ENCODE measurements at places on chromosomes 6 and 20. TPM values are rescaled to one million over a fixed set of nuclear protein-coding genes. Genes with fewer than 3 reads are reported as not detected.

- no peak for DNase-seq
Measured at GRCh38 chr20:33273117-33273851, 9.7 kb upstream of the BPIFB1 start.

The TPX2 gene
- 36.7 TPM for polyA plus RNA-seq

GRCh38 chr6:127420556-127420955 is 38.6 kb downstream of the KIAA0408 start:
- DNase-seq: peak; percentile 91

GRCh38 chr6:17945111-17945510 is 42.3 kb downstream of the KIF13A start:
- peak; percentile 34 for DNase-seq

DNA sequence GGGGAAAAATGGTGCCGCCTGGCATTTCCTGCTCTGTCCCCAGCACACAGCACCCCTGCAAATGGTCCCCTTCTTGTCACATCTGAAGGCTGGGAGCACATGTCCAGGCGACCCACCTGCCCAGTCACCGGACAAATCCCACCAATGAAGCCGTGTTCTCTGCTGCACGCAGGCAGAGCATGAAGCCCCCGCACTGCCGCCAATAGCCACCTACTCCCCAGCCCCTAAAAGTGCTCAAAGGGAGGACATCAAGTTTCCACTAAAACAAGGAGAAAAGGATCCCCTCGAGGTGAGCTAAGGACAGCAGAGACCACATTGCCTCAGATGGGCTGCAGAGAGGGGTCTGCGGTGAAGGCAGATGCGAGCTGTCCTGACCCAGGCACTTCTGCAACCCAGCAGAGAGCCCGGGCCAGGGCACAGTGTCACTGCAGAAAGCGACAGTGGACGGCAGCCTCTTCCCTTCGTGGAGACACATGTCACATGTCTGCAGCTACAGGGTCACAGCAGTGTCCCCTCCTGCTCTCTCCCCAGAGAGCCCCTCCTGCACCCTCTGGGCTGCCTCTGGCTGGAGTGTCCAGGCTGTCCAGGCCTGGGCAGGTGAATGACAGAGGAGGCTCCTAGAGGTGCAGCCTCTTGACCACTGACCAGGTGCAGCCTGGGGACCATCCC is 221.5 kb downstream of the PREX1 start:
- DNase-seq: no peak

All from muscle of leg (tissue), 16 donors.